Esophagus squamous epithelium (tissue), 5 donors: ENCODE measurements at places on chromosomes 2 and 18.

- no peak for DNase-seq
Measured at GRCh38 chr2:221596192-221596591, 24.1 kb upstream of the EPHA4 start.

GRCh38 chr2:188786368-188786841, 187.8 kb upstream of the COL3A1 start:
- DNase-seq: no peak

- DNase-seq: no peak
Measured at GRCh38 chr2:46506131-46506706, 26.9 kb downstream of the TMEM247 start.

DNA sequence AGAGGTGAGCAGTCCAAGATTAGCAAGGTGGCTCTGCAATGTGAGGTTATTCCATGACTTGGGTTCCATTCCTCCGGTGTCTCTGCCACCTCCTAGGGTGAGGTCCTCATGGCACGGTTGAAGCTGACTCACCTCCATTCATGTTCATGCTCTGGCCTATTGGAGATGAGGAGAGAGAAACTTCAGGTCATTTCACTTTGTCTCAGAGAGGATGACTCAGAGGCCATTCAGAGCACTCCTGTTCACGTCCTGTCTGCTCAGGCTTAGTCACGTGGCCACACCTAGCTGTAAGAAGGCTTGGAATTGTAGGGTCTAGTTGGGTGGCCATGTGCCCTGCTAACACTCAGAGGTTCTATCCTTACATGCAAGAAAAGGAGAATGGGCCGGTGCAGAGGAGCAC, 67.5 kb upstream of the MBOAT2 start:
- no peak for DNase-seq

- DNase-seq: no peak
Measured at GRCh38 chr2:241300000-241300399, 15.5 kb downstream of the HDLBP start.

DNA sequence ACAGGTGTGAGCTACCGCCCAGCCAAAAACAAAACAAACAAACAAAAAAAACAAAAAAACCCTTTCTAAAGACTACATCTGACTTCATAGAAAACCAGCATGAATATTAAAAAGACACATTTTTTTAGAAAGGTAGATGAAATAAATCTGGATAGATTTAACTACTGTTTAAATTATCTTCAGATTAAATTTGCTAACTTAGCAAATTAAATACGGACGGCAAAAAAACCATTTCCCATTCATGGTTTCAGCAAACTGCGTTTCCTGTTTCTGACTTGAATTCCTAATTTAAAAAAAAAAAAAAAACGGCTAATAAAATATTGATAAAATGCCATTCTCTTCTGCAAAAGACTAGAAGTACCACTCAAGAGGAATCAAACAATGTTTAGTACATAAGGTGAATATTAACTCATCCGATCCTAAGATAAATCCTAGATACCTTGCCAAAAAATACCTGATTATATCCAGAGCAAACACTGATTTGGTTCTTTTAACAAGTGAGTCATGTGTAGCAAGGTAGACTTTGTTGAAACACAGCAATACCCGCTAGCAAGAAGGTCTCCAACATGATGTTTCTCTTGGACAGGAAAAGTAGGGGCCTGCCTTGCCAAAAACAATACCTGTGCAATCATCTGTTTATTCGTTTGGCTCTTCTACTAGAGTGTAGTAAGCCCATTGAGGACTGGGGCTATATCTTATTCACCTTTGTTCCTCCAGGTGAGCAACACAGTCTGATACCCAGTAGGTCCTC, 96.2 kb downstream of the BARD1 start:
- no peak for DNase-seq

DNA sequence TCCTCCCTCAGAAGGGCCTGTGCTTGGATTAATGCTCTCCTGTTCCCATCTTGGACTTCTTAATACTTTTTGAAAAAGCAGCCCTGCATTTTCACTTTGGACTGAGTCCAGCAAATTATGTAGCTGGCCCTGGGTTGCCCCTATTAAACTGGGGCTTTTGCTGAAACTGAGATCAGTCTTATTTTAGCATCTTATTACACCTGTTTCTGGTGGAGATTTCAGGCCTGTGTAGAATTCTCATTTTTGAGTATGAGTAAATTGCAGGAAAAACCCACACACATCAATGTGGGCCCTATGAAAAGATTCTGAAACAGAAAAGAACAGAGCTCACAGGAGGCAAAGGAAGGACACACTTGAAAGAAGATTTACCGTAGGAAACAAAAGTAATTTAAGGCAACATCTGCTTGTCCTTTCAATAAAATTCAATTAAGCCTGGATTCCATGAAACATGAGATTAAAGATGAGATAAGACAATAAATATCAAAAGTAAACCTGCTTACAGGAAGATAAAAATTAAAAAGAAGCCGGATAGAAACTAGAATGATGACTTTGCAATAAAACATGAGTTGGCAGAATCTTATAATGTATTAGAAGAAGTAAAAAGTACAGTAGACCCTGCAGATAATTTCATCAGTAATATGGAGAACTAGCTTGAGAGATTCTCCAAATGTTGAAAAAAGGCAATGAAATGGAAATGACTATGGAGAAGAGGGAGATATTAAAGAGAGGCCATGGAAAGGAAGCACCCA, 90.7 kb upstream of the GCFC2 start:
- DNase-seq: no peak
